ENCODE measurements at places on chromosomes 1 and 21.

DNA sequence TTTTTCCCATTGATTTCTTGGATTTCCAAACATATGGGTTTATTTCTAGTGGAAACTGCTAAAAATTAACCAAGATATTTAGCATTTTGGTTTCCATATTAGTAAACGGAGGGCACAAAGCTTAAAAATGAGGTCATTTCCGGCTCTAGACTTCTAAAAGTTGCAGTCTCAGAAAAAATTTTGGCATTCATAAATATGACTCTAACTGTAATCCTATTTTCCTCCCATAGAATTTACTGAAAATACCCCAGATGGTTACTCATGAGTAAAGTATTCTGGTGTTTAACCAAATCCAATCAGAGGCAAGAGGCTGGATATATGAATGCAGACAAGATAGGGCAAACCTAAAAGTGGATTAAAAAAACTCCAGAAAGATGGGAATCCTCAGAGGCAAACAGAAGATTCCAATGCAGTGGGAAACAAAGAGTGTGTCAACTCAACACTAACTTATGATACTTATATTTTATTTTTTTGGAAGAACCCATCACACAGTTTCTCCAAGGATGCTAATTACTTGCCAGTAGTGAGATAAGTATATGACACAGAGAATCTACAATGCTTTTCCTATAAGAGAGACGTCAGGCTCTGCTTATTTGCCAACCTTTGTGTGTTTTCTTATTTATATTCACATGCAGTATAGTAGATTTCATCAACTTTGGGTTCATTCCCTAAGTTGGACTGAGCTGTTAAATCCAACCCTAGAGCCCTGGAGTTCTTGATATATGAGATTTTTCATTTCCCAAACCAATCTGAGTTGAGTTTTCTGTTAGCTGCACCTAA lies 90.1 kb upstream of the BCL10 start:
- DNase-seq, result no peak

DNA sequence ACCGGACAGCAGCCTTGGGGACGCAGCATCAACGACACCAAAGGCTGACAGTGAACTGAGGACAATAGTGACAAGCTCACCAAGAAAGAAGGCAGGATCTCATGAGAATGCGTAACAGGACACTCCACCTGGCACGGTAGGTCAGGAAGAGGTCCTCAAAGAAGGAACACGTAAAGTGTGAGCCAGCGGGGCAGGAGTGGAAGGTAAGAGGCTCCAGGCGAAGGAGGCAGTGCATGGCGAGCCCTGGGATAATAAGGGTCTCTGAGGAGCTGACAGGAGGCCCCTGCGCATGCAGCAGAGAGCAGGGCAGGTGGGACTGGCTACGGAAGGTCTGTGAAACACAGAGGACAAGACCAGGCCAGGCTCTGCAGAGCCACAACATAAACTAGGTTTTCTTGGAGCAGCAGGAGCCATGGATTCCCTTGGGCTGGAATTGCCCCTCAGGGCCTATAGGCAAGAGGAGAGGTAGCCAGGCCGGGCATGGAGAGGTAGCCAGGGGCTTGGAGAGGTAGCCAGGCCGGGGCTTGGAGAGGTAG lies 8.2 kb downstream of the LSS start:
- DNase-seq, result no peak

GRCh38 chr1:202264300-202264699 lies 70.7 kb downstream of the LGR6 start:
- no peak for DNase-seq

GRCh38 chr21:39097335-39097861 lies 85.9 kb downstream of the PSMG1 start:
- DNase-seq, result no peak

DNA sequence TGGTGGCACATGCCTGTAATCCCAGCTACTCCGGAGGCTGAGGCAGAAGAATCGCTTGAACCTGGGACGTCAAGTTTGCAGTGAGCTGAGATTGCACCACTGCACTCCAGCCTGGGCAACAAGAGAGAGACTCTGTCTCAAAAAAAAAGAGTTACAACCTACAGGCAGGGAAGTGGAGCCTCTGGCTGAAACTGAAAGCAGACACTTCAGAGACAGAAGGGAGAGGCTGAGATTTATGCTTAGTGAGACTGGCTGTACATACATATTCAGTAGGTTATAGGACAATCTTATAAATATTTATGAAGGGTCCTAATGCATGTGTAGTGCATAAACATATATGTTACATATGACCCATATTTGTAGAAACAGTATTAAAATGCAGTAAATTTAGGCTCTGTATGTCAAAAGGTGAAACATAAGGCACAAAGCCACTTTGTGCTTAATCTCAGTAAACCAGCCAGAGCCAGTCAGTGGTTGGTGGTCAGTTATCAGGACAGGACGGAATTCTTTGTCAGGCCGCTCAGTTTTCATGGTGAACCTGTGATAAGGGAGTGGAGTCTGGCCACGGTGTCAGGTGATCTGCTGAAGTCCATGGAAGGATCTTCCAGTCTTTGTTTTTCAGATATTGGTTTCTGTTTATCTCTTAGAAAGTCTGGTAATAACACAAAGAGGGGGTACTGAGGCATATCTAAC lies 13.7 kb downstream of the RHEX start:
- peak; percentile 76 for DNase-seq

- DNase-seq, result no peak
These were observed 13.5 kb upstream of the FOXJ3 start for GRCh38 chr1:42348498-42348897.

- DNase-seq, result no peak
These were observed 54.6 kb downstream of the MATN1 start for GRCh38 chr1:30668546-30669327.

All from RPMI8226 (cell line).